ENCODE measurements at places on chromosomes 5 and 9.
A peak's percentile ranks its signal among the peaks of the same experiment; 100 is the strongest.

DNA sequence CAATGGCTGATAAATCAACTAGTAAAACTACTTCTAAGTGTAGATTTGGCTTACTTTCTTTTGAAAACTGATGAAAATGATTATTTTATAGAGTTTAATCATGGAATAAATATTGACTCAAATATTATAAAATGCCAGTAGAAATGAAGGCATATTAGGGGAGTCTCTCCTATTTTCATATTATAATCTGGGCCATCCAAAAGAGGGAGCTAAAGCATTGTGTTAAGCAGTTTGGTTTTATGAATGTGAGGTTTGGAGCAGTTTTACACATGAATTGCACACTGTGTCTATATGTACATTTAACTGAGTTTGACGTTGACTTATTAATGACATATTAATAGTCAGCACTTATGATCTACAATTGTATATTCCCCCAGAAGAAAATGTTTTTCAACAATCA lies 17.4 kb downstream of the CDH9 start:
- DNase-seq = no peak

- DNase-seq = no peak
Measured at GRCh38 chr5:98064118-98064685, 709.3 kb upstream of the RGMB start.

DNA sequence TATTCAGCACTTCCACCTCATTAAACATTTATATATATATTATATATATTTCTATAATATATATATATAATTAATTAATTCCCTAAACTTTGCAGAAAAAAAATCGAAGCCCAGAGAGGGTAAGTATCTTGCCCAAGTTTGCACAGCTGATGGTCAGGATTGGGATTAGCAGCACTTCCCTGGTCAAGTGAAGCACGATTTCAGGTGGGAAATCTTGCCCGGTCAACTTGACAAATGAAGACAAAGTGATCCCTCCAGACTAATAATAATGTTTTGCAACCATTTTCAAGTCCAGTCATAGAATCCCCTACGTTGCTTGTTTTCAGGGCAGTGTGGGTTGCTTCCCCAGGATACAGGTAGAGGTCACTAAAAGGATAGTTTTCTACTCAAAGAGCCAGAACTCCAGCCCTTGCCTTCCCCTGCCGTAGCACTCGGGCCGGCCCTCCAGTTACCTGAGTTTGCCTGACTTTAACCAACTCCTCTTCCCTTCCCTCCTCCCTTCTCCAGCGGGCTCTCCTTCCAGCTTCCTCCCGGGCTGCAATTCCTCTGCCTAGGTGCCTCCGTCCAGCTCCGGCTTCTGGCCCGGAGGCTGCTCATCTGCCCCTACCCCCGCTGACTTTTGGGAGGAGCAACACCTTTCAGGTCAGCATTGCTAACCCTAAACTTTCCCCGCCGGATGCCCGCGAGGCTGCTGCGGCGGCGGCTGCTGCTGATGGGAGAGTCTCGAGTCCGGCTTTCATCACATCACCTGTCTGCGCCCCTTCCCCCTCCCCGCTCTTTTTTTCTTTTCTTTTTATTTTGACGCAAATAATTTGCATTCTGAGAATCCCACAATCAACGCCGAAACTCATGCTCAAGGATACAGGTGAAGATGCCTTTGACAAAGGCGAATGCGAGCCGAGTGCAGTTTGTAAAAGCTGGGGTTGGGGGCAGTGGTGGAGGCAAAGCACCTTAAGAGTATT lies 930 bp downstream of the PRLR start:
- DNase-seq = peak; percentile 17

DNA sequence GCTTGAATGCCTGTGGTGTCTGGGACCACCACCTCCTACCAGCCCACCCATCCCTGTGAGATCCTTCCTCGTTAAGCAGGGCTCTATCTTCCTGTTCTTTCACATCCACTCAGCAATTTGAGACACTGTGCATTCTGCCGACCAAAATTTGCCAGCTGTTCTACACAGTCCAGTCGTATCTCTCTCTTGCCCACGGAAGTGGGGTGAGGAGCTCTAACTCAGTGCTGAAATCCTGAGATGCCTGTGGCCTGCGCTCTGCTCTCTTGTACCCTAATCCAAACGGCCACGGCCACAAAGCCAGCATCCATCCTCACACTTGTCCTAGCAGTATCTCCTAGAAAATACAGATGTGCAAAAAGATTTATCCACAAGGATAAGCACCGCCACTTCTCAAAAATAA lies 97.9 kb downstream of the MVB12B start:
- no peak for DNase-seq

- no peak for DNase-seq
Measured at GRCh38 chr9:89032173-89032572, 40.9 kb downstream of the S1PR3 start.

GRCh38 chr9:131621551-131622358 lies 76.4 kb downstream of the PRRT1B start:
- DNase-seq = peak; percentile 71

DNA sequence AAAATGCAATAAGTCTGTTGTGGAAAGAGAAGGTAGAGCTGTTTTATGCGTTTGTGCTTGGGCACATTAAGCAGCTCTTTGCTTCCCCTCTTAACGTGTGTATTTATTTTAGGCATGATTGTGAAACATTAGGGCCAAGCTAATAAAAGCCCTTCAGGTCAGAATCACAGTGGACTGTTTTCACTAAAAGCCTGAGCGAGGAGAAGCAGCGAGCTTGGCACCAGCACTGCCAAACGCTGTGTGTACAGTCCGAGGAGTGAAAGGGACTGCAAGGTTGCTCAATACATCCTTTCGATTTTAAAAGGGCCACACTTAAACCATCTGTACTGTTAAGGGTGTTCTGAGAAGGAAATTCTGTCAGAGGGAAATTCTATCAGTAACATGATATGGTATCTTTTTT lies 107.2 kb upstream of the CKMT2 start:
- DNase-seq = no peak

DNA sequence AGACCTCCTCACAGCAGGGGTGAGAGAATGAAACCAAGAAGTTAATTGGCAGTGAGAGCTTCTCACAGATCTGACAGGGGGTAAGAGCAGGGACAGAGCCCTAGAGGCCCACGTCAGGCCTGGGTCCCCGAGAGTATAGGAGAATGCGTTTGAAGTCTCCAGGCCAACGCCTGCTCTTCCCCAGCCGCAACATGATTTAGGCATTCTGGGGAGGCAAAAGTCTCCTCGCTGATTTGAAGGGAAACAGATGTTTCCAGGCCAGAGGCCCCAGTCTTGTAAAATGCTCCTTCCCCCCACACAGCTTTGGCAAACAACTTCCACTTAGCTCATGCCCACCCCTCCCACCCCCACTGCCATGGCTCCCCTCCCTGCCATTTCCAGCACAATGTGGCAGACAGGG lies 239.2 kb upstream of the TRIM32 start:
- DNase-seq = no peak

GRCh38 chr5:151320481-151320880 lies 16.9 kb upstream of the SLC36A3 start:
- no peak for DNase-seq

DNA sequence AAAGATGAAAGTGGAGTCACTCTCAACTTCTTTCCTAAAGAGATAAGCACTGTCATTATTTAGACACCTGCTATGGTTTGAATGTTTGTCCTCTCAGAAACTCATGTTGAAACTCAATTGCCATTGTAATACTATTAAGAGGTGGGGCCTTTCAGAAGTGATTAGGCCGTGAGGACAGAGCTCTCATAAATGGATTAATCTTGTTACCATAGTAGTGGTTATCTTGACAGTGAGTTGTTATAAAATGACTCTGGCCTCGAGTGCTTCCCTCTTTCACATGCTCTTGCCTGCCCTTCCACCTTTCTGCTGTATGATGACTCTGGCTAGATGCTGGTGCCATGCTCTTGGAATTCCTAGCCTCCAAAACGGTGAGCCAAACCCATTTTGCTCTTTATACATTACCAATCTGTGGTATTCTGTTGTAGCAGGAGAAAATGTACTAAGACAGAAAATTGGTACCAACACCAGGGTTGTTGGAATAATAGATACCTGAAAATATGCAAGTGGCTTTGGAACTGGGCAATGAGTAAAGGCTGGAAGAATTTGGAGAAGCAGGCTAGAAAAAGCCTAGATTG lies 38.0 kb downstream of the GDA start:
- DNase-seq = no peak

GRCh38 chr5:32098291-32098690 lies 75.8 kb downstream of the GOLPH3 start:
- DNase-seq = no peak

DNA sequence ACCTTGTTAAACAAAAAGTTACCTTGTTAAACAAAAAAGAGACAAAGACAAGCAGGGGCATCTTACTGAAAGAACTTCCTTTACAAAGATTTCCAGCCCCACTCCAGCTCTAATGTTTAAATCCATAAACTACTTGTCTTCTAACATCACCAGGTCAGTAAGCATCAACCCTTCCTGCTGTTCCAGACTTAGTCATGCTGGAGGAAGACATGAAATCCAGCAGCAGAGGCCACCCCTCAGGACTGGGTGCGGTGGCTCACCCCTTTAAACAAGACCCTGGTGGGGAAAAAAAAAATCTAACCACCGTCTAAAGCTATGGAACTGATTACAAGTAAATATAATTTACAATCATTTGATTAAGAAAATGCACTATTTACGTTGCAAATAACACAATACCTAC lies 9.1 kb downstream of the PDCL start:
- DNase-seq = no peak

DNA sequence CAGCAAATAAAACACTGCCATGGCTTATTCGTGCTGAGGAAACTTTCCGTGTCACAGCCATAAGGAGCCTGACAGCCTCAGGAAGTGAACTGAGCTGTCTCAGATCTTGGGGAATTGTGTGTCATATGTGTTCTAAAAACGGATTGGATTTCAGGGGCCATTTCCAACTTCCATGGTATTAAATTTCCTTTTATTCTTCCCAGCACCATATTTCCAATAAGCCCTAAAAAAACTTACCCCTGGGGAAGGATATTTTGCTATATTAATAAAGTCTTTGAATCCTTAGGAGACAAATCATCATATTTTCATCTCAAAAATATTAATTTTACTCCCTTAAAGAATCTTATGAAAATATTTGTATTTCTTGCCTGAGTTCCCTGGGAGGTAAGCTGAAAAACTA lies 93.9 kb downstream of the LHFPL2 start:
- no peak for DNase-seq

DNA sequence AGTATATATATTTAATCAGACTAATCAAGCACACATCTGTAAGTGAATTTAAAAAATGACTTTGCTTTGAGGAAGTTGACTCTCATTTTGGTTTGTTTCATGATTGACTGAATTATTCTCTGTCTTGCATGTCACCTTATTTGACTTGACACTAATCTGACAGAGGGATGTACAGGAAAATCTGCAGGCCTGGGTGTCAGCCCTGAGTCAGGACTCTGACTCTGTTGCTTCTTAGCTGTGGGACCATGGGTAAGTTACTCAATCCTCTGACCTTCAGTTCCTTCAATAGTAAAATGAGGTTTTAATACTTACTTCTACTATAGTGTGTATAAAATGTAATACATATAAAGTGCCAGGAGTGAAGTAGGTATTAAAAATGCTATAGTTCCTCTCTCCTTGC lies 415.9 kb downstream of the ARHGEF28 start:
- no peak for DNase-seq

- DNase-seq = no peak
Measured at GRCh38 chr5:147348046-147348445, 113.2 kb downstream of the STK32A start.

Measured in HL-60 (cell line).